ENCODE measurements at places on chromosomes 2 and 18. TPM values are rescaled to one million over a fixed set of nuclear protein-coding genes. Genes with fewer than 3 reads are reported as not detected.

DNA sequence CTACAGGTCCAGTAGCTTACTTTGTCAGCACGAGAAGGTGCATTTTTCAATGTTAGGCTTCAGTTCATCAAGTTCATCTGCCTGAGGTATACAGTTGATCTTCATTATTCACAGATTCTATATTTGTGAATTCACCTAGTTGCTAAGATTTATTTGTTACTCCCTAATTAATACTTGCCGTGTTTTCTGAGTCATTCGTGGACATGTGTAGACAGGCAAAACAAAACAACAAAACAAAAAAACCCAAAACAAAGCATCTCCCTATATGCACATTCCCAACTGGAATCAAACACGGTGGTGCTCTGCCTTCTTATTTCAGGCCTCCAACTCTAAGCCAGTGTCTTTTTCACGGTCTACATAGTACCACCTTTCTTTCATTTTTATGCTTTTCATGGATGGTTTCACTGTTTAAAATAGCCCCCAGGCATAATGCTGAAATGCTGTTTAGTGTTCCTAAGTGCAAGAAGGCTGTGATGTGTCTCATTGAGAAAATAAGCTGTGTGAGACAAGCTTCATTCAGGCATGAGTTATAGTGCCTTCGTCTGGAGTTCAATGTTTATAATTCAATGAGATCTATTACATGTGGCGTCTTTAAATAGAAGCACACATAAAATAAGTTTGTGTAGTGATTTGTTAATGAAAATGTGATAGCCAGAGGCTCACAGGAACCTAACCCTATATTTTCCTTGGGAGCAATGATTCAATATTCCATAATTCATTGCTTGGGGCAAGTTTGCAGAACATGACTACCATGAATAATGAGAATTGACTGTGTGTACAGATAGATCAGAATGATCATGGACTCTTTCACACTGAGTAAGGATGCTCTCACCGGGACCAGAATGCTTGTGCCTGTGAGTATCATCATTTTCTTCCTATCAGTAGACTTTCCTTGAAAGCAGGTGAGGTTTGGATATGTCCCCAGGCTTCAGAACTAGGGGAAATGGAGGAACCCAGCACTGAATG lies 24.6 kb downstream of the ITGB6 start:
- H3K36me3 ChIP-seq = no peaks in the 10 kb centered on the region
- H3K4me1 ChIP-seq = no peaks in the 10 kb centered on the region
- DNase-seq = no peak
- H3K4me3 ChIP-seq = no peak overlapping the region
- H3K27ac ChIP-seq = no peak overlapping the region
- no peaks in the 10 kb centered on the region for H3K27me3 ChIP-seq

DNA sequence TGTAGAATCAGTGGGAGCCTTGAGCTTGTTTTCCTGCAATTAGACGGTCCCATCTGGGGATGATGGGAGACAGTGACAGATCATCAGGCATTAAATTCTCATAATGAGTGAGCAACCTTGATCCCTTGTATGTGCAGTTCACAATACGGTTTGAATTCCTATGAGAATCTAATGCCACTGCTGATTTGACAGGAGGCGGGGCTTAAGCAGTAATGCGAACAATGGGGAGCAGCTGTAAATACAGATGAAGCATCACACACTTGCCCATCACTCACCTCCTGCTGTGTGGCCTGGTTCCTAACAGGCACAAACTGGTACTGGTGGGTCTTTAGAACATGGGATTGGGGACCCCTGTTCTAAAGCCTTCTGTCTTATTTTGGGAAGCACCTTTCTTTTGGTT lies 17.9 kb upstream of the NYAP2 start:
- no peak for DNase-seq
- H3K4me1 ChIP-seq = no peaks in the 10 kb centered on the region
- no peak overlapping the region for H3K27ac ChIP-seq
- H3K27me3 ChIP-seq = no peaks in the 10 kb centered on the region

GRCh38 chr18:57792631-57793301 lies 10.3 kb downstream of the ATP8B1 start:
- H3K4me1 ChIP-seq = peaks cover 20% of the 10 kb centered on the region
- no peak overlapping the region for H3K4me3 ChIP-seq
- peak overlapping the region; percentile 27 for H3K27ac ChIP-seq

DNA sequence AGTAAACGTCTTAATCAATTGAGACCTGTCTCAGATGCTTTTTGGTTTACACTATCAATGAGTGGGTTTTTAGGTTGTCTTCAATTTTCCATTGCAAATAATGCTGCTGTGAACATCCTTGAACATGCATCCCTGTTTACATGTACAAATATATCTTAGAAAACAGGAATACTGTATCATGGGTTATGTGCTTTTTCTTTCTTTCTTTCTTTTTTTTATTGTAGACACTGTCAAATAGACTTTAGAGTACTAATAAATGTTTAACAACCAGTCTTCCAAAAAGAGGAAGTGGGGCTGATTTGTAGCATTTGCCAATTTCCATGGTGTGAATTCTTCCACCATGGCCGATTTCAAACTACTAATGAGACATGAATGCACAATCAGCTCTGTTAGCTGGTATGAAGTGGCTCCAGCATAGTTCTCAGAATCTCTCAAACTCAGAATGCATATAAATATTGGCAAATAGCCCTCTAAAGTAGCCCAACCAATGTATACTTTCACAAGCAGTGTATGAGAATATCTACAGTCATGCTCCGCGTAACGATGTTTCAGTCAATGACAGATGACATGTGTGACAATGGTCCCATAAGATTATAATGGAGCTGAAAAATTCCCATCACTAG lies 50.3 kb upstream of the B3GNT2 start:
- no peak for DNase-seq
- no peaks in the 10 kb centered on the region for H3K27me3 ChIP-seq
- H3K36me3 ChIP-seq = no peaks in the 10 kb centered on the region
- no peak overlapping the region for H3K27ac ChIP-seq
- H3K4me3 ChIP-seq = no peak overlapping the region

GRCh38 chr2:235793163-235793752 lies 299.4 kb downstream of the AGAP1 start:
- H3K27ac ChIP-seq = no peak overlapping the region
- H3K36me3 ChIP-seq = no peaks in the 10 kb centered on the region

DNA sequence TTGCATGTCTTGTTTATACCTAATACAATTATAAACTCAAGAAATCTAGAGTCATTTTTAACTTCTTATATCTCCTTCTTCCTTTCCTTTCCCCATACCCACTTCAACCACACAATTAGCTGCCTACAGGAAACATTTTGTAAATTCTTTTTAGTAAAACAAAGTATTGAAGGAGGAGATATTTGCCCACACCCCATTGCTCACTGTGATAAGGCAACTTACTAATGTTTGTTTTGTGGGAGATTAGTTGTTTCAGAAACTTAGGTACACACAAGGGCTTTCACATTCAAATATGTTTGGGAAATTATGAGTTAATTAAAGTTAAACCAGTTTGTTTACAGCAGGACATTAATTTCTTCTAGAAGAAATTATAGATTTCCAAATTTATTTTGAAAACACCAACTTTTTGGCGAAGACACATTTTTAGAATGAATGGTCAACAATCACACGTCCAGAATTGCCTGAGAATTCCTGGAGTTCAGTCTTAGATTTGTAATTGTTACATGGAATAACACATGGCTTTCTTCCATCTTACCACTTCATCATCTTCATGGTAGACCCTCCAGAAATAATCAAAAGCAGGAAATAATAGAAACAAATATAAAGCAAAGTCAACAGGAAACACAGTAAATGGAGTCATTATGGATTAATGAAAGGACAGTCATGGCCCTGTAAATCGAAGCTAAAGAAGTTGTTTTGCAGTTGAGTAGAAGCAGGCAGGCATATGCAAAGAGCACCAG lies 62.5 kb upstream of the RAB27B start:
- H3K4me1 ChIP-seq = peaks cover 25% of the 10 kb centered on the region
- H3K27ac ChIP-seq = peak overlapping the region; percentile 34
- no peak for DNase-seq
- H3K27me3 ChIP-seq = no peaks in the 10 kb centered on the region
- H3K36me3 ChIP-seq = no peaks in the 10 kb centered on the region

DNA sequence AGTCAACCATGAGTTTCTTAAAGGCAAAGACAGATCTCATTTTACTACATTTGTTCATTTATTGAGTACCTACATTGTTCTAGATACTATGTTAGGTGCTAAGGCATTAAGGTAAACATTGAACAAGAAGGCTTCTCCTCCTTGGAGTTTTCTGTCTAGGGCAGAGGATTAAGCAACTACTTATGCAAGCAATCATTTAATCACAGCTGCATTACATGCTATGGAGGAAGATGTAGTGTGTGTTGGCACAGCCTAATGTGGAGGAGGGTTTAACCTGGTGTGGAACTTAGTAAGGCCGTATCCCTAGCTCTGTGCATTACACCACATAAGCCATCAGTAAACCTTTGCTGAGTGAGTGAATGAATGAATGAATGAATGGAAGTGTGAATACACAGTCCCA lies 106.5 kb upstream of the MAP3K20 start:
- no peaks in the 10 kb centered on the region for H3K4me1 ChIP-seq
- H3K27me3 ChIP-seq = no peaks in the 10 kb centered on the region
- H3K4me3 ChIP-seq = no peak overlapping the region
- H3K27ac ChIP-seq = no peak overlapping the region

DNA sequence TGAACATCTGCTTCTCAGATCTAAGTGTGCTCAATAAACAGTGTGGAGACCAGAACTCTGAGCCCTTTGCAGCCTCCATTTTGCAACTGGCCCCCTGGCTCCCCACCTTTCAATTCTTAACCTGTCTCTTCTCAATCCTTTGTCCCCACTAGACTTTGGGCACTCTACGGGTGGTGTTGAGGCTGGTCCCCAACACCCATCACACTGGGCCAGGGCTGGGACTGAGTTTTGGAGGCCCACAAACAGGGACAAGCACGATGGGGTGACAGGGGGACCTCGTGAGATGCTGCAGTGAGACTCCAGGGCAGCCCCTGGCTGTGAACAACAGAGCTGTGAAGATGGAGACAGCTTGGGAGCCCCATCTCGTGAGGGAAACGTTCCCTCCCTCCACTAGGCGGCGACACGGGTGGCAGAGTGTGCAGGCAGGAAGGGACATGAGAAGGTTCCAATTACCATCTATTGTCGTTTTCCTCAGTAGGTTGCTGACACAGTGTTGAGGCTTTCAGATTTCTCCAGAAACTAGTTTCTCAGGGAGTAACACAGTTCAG lies 1.2 kb downstream of the ANKMY1 start:
- H3K36me3 ChIP-seq = no peaks in the 10 kb centered on the region
- H3K4me3 ChIP-seq = no peak overlapping the region

DNA sequence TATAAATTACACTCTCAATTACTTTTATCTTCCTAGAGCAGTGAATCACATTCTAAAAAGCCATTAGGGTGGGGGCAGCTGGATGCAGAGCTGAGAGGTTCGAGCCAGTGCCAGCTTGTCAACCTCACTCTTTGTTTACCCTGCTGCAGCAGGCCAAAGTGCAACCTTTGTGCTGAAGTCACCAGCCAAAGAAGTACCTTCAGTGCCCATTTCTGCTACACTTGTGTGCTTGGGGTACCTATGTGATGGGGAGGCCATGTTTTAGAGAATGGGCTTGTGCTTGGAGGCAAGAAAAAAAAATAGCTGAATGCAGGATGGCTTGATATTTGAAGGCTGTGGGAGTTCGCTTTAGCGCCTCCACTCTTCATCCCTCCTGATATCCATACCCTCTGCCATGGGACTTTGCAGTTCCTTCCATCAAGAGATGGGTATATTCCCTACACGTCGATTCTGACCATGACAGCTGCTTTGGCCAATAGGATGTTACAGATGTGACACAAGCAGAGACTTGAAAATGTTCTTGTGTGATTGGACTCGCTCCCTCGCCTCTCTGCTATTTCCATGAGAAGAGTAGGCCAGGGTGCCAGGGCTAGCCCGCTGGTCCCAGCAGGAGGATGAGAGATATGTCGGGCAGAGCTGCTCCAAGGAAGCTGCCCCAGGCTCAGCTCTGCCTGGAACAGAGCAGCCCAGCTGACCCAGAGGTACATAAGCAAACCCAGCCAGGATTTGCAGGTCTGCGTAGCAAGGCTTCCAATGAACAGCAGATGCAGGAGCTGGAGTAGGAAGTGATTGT lies 12.7 kb upstream of the FZD5 start:
- H3K27ac ChIP-seq = peak overlapping the region; percentile 42
- no peaks in the 10 kb centered on the region for H3K27me3 ChIP-seq
- no peak overlapping the region for H3K4me3 ChIP-seq
- peaks cover 65% of the 10 kb centered on the region for H3K4me1 ChIP-seq

DNA sequence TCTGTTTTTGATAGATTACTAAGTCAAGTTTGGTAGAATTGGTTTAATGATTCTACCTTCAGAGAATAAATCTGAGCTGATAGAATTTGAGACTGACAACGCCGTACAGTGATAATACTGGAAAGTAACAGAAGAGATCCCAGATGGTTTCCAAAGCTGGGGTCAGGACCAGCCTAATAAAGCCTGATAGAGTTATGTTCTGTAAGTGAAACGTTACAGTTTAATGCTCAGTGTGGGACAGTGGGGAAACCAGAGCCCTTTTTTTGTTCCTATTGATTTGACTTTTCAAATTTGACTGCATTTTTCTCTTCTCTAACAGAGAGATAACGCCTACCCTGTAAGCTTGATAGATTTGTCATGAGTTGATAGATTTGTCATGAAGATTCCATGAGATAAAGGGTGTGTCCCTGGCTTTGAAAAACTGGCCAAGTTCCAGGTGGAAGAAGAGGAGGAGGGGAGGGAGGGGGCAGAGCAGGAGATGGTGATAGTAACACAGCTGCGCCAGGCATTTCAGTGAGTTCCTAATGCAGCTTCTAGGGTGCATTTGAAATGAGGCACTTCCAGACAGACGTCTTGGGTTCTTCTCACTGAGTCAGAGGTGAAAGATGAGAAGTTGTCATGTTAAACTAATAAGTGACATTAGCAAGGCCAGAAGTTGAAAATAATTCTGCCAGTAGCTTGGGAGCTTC lies 65.1 kb downstream of the CERS6 start:
- no peaks in the 10 kb centered on the region for H3K36me3 ChIP-seq
- H3K27ac ChIP-seq = no peak overlapping the region
- H3K4me3 ChIP-seq = no peak overlapping the region
- no peaks in the 10 kb centered on the region for H3K27me3 ChIP-seq
- DNase-seq = no peak

- no peaks in the 10 kb centered on the region for H3K36me3 ChIP-seq
- H3K4me3 ChIP-seq = no peak overlapping the region
- no peak for DNase-seq
- no peak overlapping the region for H3K27ac ChIP-seq
- no peaks in the 10 kb centered on the region for H3K27me3 ChIP-seq
These were observed 704.9 kb downstream of the DCDC2C start for GRCh38 chr2:4408321-4408720.

GRCh38 chr18:9838144-9838877 lies 47.5 kb upstream of the TXNDC2 start:
- no peak for DNase-seq
- H3K27ac ChIP-seq = no peak overlapping the region
- no peaks in the 10 kb centered on the region for H3K27me3 ChIP-seq
- H3K4me1 ChIP-seq = 0 out of 2 replicates have a peak, but pooled peaks cover 6% of the 10 kb centered on the region
- H3K36me3 ChIP-seq = no peaks in the 10 kb centered on the region

- H3K4me1 ChIP-seq = no peaks in the 10 kb centered on the region
- DNase-seq = no peak
- H3K27me3 ChIP-seq = no peaks in the 10 kb centered on the region
- no peak overlapping the region for H3K27ac ChIP-seq
- H3K36me3 ChIP-seq = no peaks in the 10 kb centered on the region
- no peak overlapping the region for H3K4me3 ChIP-seq
These were observed 214.9 kb upstream of the CHST9 start for GRCh38 chr18:27400001-27400400.

Gene NAT8
- total RNA-seq = not detected

Gene CRYGC
- not detected for total RNA-seq

All from Caco-2 (cell line).